ENCODE measurements at places on chromosomes 2 and 18. TPM values are rescaled to one million over a fixed set of nuclear protein-coding genes. Genes with fewer than 3 reads are reported as not detected.

KHK gene
- 10.4 TPM for total RNA-seq

NTSR2 gene
- not detected for total RNA-seq

IL36A gene
- not detected for total RNA-seq

NEB gene
- total RNA-seq, result not detected

SERPINB12 gene
- not detected for total RNA-seq

CTAGE1 gene
- not detected for total RNA-seq

CABYR gene
- total RNA-seq, result 32.4 TPM

EVX2 gene
- total RNA-seq, result not detected

SNED1 gene
- 9.6 TPM for total RNA-seq

IL36G gene
- not detected for total RNA-seq

C2orf66 gene
- not detected for total RNA-seq

LRP2 gene
- total RNA-seq, result not detected

- DNase-seq, result no peak
Observed at GRCh38 chr2:151733771-151734672, at the start of gene NEB. Gene NEB (minus strand): TSS chr2:151734476. CDS start chr2:151733156, 1,320 bp downstream.

- DNase-seq, result no peak
Observed at GRCh38 chr2:67838205-67838604, 224.6 kb downstream of the C1D start.

DNA sequence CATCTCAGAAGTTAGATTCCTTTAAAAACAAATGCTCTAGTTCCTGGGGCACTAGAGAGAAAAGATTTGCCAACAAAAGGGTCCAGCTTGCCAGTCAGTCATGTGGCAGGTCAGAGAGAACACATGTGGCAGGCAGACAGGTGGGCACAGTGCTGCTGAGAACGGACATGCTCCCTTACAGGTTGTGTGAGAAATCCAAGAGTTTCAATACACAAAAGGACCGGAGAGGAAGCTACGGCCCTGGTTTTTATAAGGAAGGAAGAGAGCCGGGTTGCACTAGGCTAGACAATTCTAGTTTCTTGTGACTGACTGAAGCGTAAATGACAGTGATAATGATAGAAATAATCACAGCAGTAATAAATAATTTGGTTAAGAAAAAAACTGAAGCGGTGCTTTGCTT lies 18.3 kb downstream of the CDC42EP3 start:
- DNase-seq, result no peak

DNA sequence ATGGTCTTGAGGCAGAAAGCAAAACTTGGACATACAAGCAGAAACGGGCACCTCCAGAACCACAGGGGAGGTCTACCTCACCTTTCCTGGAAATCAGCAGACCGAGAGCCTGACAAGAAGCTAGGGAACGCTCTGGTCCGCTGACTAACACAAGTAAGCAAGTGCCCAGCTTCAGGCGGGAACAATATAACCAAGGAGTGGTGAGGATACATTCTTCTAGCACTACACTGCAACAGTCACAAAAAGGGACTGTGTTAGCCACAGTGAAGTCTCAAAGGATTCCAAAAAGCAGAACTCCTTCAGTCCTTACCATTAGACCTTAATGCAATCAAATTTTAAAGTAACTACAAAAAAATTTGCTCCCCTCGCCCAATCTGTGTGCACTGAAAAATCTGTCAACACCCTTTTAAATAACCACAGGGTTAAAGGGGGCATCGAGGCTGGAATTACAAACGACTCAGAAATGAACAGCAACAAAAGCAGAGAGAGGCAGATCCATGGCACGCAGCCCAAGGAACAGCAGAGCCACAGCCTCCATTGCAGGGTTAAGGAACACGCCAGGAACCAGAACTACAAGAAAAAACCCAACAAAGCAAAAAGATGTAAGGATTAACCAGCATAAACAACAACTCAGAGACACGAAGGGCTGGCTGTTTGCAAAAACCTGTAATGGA lies 7.1 kb downstream of the THAP4 start:
- no peak for DNase-seq

GRCh38 chr18:27685807-27686412 lies 491.0 kb downstream of the CDH2 start:
- no peak for DNase-seq

GRCh38 chr18:6682437-6683111 lies 46.9 kb upstream of the ARHGAP28 start:
- DNase-seq, result no peak

- DNase-seq, result no peak
Observed at GRCh38 chr2:70942396-70943204, 6.9 kb downstream of the ATP6V1B1 start.

DNA sequence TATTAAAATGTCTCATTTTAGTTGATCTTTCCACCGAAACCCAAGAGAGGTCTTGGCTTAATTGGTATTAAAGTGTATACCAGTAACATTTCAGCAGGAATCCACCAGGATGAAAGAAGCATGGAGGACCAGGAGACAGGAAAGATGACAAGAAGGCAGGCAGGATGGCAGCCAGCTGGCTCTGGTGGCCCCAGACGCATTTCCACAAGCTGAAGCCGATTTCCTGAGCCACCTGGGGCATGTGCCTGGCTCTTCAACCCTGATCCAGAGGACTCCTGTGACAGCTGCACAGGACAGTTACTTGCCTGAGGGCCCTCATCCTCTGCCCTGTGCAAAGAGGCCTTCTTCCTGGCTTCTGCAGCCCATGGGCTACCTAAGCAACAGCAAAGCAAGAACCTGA lies 56.9 kb upstream of the NFU1 start:
- DNase-seq, result no peak

DNA sequence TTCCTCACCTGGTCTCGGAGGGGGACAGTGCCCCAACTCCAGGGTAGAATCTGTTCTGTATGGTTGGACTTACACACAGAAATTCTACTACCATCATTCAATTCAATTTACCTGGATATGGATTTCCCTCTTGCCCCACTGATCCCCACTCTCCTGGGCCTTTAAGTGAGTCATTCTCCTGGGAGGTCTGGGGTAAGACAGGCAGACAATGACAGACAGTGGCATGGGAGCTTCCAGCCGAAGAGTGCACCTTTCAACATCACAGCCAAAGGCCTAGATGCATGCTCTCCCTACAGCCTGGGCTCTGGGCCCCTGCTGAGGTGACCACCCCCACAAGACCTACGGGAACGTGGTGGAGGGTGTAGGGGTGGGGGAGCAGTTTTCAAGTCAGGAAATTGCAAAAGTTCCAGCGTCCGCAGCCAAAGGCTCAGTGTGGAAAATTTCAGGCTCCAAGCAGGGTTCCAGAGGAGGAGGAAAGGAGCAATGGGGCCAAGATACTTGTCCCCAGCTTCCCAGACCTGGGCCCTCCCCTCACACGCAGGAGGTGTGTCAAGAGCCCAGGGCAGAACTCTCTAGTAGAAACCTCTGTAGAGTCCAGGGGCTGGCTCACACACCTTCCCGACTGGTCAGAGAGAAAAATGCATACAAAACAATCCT lies 296.4 kb downstream of the CYP26B1 start:
- DNase-seq, result no peak

DNA sequence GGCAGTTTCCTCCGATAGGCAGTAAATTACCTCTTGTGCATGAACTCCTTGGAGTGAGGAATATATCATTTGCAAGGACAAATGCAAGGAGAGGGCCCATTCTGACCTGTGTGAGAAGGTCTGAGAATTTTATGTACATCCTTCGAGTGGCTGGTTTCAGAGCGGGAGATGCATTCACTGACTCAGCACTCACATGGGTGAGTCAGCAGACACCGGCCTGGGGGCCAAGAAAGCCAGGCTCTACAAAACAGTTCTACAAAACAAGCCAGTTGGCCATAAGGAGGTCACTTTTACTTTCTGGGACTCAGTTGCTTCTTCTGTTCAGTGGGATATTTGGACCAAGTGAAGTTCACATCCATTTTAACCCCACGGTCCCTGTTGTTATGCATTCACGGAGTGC lies 35.3 kb downstream of the CYP26B1 start:
- DNase-seq, result no peak

DNA sequence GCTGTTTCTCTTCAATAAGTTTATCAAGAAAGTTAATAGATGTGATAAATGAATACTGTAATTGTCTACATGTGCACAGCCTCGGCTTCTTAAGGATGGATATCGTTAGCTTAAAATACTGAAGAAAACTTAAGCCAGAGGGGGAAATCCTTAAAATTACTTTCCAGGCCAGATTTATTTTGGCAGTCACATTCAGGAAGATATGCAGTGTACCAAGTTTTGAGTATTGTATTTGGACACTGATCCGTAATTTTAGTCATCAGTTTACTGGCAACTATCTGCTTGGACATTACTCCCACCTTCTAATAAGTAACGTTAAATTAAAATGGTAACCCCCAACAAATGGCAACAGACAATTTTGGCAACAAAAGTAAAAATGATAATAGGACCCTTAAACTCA lies 770.0 kb upstream of the ZEB2 start:
- DNase-seq, result no peak

DNA sequence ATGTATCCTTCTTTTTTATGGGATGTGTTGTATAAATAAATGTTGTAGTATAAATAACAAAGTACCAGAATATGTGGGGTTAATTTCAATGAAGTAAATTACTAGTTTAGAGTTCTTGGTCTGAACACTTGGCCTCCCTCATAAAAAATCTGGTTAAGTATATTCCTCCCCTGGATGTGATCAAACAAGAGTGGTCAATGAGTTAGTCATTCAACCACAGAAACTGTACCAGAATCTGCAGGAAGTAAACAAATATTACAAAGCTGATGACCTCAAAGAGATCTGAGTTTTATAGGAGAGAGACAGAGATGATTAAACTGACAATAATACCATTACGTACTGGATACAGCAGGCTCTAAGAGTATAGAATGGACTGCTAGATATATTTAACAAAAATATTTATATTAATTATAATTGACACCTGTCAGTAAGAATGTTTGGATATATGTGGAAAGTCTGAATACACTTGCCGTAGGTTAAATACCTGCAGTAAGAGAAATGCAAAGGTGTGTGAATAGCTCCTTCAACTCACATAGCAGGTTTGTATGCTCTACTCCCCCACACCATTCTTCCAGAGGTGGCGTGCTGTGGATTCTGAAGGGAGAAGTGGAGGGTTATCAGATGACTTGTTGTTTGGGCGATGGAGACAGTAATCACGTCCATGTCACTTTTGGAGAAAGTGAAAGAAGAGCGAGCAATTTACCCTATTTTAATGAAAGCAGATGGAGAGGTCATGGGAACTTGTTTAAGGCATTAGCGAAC lies 108.3 kb upstream of the LRATD1 start:
- peak; percentile 35 for DNase-seq

- DNase-seq, result no peak
Observed at GRCh38 chr2:160267022-160267421, 67.0 kb upstream of the ITGB6 start.

GRCh38 chr2:493228-493627 lies 184.0 kb downstream of the TMEM18 start:
- DNase-seq, result no peak

DNA sequence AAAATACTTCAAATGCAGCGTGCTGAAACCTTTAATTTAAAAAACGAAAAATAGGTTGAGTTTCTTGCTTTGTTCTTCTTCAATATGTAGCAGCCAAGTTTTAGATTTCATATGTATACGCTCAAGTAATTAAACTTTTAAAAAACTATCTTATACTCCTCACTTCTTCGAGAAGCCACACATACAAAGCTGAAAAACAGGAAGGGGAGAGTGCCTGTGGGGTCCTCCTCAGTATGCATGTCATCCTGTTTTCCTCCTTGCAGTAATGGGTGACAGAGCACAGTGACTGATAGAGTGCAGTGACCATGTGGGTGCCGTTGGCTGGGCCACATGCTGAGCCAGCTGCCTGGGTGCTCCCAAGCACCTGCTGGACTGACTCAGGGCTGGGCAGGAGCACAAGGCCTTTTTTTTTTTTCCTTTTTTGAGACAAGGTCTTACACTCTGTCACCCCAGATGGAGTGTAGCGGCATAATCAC lies 33.3 kb downstream of the UXS1 start:
- DNase-seq, result no peak

GRCh38 chr2:105294046-105294445 lies 35.5 kb downstream of the TGFBRAP1 start:
- no peak for DNase-seq

- no peak for DNase-seq
Observed at GRCh38 chr2:221156062-221156734, 415.9 kb downstream of the EPHA4 start.

DNA sequence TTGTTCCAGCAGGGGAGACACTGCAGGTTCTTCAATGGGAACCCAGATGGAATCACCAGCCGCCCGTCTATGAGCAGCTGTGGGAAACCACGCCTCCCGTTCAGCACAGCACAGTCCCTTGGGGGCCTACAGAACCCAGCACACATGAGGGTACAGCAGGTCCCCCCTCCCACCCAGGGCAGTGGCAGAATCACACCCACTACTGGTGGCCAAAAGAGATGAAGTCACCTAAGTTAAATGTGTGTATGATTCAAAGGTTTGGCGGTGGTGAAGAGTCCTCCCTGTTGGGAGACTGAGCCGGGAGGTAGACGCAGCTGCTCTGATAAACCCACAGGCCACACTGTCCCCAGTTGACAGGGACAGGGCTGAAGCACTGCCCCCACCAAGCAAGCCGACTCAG lies 44.3 kb downstream of the L3MBTL4 start:
- no peak for DNase-seq

- DNase-seq, result no peak
Observed at GRCh38 chr2:28178946-28179345, 213.7 kb upstream of the FOSL2 start.

- no peak for DNase-seq
Observed at GRCh38 chr2:53697686-53698085, 69.9 kb upstream of the CHAC2 start.

- DNase-seq, result no peak
Observed at GRCh38 chr18:22868831-22869230, 64.3 kb upstream of the RBBP8 start.

GRCh38 chr2:232008907-232009638 lies 47.6 kb downstream of the DIS3L2 start:
- no peak for DNase-seq

DNA sequence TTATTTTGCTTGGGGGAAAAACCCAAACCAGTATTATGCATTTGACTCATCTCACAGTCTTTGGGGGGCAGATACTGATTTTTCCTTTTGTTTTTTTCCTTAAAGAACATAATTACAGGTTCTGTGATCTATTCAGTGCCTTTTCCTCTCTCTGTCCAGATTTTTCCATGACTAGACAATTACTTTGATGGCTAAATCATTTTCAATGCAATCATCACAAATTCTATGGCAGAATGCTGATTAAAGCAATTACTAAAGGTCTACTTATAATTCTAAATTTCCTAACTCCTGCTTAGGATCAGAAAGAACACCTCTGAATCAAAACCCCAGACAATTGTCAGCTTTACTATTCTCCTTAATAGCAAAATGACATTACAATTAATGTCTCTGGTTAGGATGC lies 38.8 kb downstream of the POLR1A start:
- DNase-seq, result no peak

GRCh38 chr18:29383311-29384273 lies 1206.7 kb upstream of the CDH2 start:
- DNase-seq, result no peak

DNA sequence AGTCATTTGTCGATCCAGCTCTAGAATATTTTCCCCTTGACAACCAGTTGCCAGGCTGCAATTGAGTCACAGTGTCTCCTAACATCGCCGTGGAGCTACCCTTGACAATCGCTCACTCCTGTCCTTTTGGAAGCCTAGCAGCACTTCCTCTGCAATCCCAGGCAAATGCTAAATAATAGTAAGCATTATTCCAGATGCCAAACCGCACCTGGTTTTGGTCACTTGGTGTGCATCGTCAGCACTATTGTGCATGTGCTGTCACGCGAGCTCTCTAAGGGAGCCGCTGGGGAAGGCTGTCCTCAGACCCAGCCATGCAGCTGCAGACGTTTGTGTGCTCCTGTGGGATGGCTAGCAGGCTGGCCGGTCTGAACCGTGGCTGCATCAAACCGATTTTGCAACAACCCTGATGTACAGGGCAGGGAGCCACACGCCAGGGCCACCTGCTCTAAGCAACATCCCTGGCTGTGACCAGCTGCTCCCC lies 549.5 kb upstream of the ID2 start:
- DNase-seq, result no peak
